Mesothelial cell of epicardium (in vitro differentiated cells): ENCODE measurements at places on chromosomes 3 and 15. TPM values are rescaled to one million over a fixed set of nuclear protein-coding genes. Genes with fewer than 3 reads are reported as not detected.

The WDR53 gene
- total RNA-seq: 12.3 to 15.7 TPM (median 13.4 TPM) in 3 replicates

GRCh38 chr3:120688121-120688520 lies 6.1 kb upstream of the HGD start:
- no peaks in the 10 kb centered on the region for H3K27me3 ChIP-seq
- H3K4me1 ChIP-seq: peaks cover 1% of the 10 kb centered on the region
- H3K27ac ChIP-seq: no peak overlapping the region
- DNase-seq: no peak

DNA sequence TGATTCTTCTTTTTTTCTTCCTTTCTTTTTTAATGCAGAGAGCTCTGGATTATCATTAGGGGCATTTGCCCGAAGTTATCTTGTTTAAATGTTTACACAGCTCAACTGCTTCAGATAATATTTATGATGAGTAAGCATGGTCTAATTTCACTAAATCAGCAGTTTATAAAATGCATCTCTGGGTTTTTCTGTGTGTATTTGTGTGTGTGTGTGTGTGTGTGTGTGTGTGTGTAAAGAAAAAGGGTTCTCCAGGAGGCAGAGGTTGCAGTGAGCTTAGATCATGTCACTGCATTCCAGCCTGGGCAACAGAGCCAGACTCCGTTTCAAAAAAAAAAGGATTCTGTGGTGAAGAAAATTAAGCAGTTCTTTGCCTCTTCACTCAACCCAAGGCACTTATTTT lies 25.9 kb upstream of the TNFSF10 start:
- H3K4me1 ChIP-seq: peaks cover 8% of the 10 kb centered on the region
- no peaks in the 10 kb centered on the region for H3K27me3 ChIP-seq
- H3K27ac ChIP-seq: no peak overlapping the region
- H3K36me3 ChIP-seq: no peaks in the 10 kb centered on the region
- no peak overlapping the region for H3K4me3 ChIP-seq

The CFAP92 gene
- 0.76 to 1.2 TPM (median 1.1 TPM) in 3 replicates for total RNA-seq

The PLSCR4 gene
- total RNA-seq: 9.4 to 10.4 TPM (median 9.9 TPM) in 3 replicates

The GXYLT2 gene
- 30.5 to 33.7 TPM (median 32.8 TPM) in 3 replicates for total RNA-seq

- H3K36me3 ChIP-seq: no peaks in the 10 kb centered on the region
- no peak overlapping the region for H3K27ac ChIP-seq
- peaks cover 23% of the 10 kb centered on the region for H3K4me1 ChIP-seq
- H3K4me3 ChIP-seq: no peak overlapping the region
- no peak for DNase-seq
Measured at GRCh38 chr15:38684440-38685010, 119.9 kb upstream of the RASGRP1 start.

The PLCB2 gene
- 9.8 to 11.5 TPM (median 10.7 TPM) in 3 replicates for total RNA-seq

GRCh38 chr15:96381463-96381862 lies 51.0 kb downstream of the NR2F2 start:
- peaks cover 6% of the 10 kb centered on the region for H3K36me3 ChIP-seq
- no peak for DNase-seq
- no peak overlapping the region for H3K4me3 ChIP-seq
- peaks cover 14% of the 10 kb centered on the region for H3K27me3 ChIP-seq
- no peak overlapping the region for H3K27ac ChIP-seq

- no peaks in the 10 kb centered on the region for H3K36me3 ChIP-seq
- no peaks in the 10 kb centered on the region for H3K4me1 ChIP-seq
- H3K4me3 ChIP-seq: no peak overlapping the region
- DNase-seq: no peak
- H3K27me3 ChIP-seq: peaks cover 45% of the 10 kb centered on the region
Measured at GRCh38 chr15:80834906-80835305, 55.7 kb downstream of the CEMIP start.

- no peak overlapping the region for H3K4me3 ChIP-seq
- peak overlapping the region; percentile 88 for H3K27ac ChIP-seq
- no peak for DNase-seq
- peaks cover 10% of the 10 kb centered on the region for H3K4me1 ChIP-seq
Measured at GRCh38 chr15:31254431-31255175, 72.0 kb upstream of the KLF13 start.

The MKRN3 gene
- total RNA-seq: 0.22 to 0.35 TPM (median 0.34 TPM) in 3 replicates

The LEKR1 gene
- 3.3 to 6.5 TPM (median 3.4 TPM) in 3 replicates for total RNA-seq

The LIPH gene
- total RNA-seq: 0.07 to 0.32 TPM (median 0.18 TPM) in 3 replicates

DNA sequence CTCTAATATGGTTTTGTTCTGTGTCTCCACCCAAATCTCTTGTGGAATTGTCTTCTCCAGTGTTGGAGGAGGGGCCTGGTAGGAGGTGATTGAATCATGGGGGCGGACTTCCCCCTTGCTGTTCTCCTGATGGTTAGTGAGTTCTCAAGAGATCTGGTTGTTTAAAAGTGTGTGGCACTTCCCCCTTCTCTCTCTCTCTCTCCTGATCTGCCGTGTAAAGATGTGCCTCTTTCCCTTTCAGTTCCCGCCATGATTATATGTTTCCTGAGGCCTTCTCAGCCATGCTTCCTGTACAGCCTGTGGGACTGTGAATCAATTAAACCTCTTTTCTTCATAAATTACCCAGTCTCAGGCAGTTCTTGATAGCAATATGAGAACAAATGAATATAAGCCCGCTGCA lies 33.1 kb downstream of the RETNLB start:
- no peak for DNase-seq
- H3K36me3 ChIP-seq: no peaks in the 10 kb centered on the region
- H3K4me1 ChIP-seq: peaks cover 9% of the 10 kb centered on the region
- H3K4me3 ChIP-seq: no peak overlapping the region

- H3K27ac ChIP-seq: no peak overlapping the region
- peaks cover 18% of the 10 kb centered on the region for H3K27me3 ChIP-seq
- H3K36me3 ChIP-seq: no peaks in the 10 kb centered on the region
- peak overlapping the region; percentile 69 for H3K4me3 ChIP-seq
Measured at GRCh38 chr3:124035463-124036121, 43.7 kb upstream of the ROPN1 start.

GRCh38 chr3:185540695-185541094 lies 11.7 kb downstream of the LIPH start:
- H3K36me3 ChIP-seq: no peaks in the 10 kb centered on the region
- H3K27ac ChIP-seq: no peak overlapping the region
- H3K4me3 ChIP-seq: no peak overlapping the region
- H3K27me3 ChIP-seq: peaks cover 2% of the 10 kb centered on the region
- peaks cover 13% of the 10 kb centered on the region for H3K4me1 ChIP-seq

- DNase-seq: no peak
- no peaks in the 10 kb centered on the region for H3K27me3 ChIP-seq
- H3K27ac ChIP-seq: no peak overlapping the region
- H3K4me3 ChIP-seq: no peak overlapping the region
- peaks cover 5% of the 10 kb centered on the region for H3K4me1 ChIP-seq
Measured at GRCh38 chr15:89175617-89176191, 45.7 kb downstream of the RLBP1 start.

DNA sequence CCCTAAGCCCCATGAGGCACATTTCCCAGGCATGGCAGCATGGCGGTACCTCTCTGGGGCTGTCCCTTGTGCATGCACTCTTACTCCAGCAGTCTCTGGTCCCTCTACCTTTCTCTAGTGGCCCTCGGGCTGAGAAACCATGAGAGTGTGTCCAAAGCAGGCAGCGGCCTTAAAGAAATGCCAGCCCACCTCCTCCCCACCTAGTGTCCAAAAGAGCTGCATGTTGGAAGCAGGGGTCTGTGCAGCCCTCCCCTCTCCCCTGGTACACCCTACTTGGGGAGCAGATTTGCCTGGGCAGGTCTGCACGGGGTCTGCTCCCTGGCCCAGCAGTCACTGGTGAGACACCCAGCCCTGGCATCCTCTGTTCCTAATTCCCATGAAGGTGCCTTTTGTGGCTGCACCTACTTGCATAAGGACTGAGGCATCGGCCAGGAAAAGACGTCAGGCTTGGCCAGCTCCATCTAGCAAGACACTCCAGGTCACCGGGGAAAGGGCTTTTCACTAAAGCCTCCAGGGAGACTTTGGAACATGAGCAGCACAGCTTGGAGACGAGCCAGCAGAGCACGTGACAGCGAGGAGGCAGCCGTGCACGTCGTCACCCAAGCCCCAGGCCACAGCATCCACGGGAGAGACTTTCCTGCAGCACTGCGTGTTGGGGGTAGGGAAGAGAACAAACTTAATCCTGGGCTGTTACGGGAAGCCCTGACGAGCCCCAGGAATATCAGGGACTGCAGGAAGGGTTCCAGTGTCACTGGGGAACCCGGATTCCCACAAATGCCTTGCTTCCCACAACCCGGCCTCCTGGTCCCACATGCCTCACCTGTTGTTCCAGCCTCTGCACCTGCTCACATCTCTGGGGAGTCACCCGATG lies 38.8 kb downstream of the TM2D3 start:
- peaks cover 3% of the 10 kb centered on the region for H3K27me3 ChIP-seq
- H3K36me3 ChIP-seq: peaks cover 1% of the 10 kb centered on the region
- H3K27ac ChIP-seq: no peak overlapping the region
- DNase-seq: no peak
- H3K4me3 ChIP-seq: no peak overlapping the region

The NAA80 gene
- total RNA-seq: 14.5 to 17.3 TPM (median 15.4 TPM) in 3 replicates

DNA sequence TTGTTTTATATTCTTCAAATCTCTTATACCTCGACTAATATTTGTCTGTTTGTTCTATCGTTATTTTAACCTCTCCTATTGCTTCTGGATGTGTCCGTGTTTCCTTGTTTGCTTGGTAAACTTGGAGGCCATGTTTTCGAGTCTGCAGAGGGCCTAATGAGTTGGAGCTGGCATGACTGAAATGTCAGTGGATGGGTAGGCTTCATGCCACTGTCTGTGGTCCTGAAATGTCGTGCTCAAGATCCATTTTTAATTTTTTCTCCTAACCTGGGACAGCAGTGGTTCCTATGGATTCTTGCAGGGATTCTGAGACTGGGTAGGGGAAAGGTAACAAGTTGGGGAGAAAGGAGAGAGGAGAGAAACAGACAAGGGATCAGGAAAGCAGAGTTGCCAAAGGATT lies 18.8 kb upstream of the GASK1A start:
- no peak for DNase-seq
- no peaks in the 10 kb centered on the region for H3K4me1 ChIP-seq
- H3K27me3 ChIP-seq: peaks cover 53% of the 10 kb centered on the region
- no peak overlapping the region for H3K27ac ChIP-seq

DNA sequence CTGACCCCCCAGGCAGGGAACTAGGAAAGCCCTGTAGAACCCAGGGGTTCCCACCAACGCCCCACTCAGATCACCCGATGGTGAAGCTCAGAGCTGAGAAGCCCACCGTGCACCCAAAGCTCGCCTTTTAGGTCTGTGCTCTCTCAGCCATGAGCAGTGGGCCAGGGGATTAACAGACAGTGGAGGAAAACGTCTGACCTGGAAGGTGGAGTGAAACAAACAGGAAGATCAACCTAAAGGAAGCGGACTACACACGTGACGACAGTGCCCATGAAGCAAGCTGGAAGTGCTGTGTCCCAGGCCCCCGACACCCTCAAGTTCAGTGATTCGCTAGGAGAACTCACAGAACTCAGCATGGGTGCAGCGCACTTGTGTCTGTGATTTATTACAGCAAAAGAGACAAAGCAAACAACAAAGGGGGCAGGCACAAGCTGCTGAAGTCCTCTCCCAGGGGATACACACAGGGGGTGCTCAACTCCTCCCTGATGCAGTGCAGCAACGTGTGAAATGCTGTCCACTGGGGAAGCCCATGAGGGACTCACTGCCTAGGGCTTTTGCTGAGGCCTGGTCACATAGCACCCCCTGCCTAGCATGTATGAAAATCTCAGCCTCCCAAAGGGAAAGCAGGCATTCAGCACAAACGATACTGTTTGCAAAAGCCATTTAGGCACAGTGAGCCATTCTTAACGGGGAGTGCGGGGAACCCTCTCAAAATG lies 43.5 kb downstream of the CFAP92 start:
- H3K4me3 ChIP-seq: no peak overlapping the region
- H3K36me3 ChIP-seq: no peaks in the 10 kb centered on the region
- no peak overlapping the region for H3K27ac ChIP-seq

GRCh38 chr15:40870716-40871115 lies 3.3 kb downstream of the RHOV start:
- no peak for DNase-seq
- no peak overlapping the region for H3K4me3 ChIP-seq
- no peaks in the 10 kb centered on the region for H3K36me3 ChIP-seq
- H3K4me1 ChIP-seq: peaks cover 23% of the 10 kb centered on the region
- peaks cover 15% of the 10 kb centered on the region for H3K27me3 ChIP-seq

- no peaks in the 10 kb centered on the region for H3K36me3 ChIP-seq
- H3K27ac ChIP-seq: no peak overlapping the region
- H3K4me3 ChIP-seq: no peak overlapping the region
- peaks cover 18% of the 10 kb centered on the region for H3K4me1 ChIP-seq
- DNase-seq: no peak
Measured at GRCh38 chr15:63448266-63448665, 56.1 kb upstream of the USP3 start.

DNA sequence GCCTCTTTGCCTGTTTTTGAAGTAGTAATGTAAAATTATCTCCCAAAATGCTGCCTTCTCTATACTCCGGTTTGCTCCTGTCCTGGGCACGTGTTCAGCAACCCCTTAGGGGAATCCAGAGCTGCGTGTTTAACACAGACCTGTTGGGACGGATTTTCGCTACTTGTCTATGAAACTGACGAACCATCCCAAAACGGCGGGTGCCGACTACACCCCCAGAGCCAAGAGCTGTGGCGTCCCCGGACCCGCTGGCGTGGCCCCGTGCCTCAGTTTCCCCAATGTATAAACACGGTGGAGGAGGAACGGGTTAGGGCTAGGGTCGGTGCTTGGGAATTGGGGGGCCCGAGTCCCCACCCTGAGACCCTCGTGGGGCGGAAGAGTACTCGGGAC lies 473 bp downstream of the FHIT start:
- DNase-seq: no peak
- peak overlapping the region; percentile 57 for H3K27ac ChIP-seq
- H3K27me3 ChIP-seq: no peaks in the 10 kb centered on the region
- H3K4me3 ChIP-seq: peak overlapping the region; percentile 73

DNA sequence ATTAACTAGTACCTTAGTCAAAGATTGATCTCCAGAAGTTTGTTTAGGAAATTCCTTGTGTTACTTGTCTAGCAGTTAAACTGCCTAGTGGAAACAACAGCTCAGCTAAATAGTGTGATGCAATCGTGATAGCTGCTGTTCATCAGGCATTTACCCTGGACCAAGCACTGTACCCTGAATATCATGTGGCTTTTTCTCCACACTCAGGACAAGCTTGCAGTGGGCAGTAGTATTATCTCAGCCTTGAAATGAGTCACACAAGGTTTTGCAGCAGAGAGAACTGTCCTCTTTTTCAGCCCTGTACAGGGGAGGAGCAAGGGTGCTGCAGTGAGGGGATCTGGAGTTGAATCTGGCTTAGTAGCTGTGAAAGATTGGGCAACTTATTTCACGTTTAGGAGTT lies 208.4 kb downstream of the TP63 start:
- DNase-seq: no peak
- peak overlapping the region; percentile 68 for H3K27ac ChIP-seq
- no peaks in the 10 kb centered on the region for H3K36me3 ChIP-seq

DNA sequence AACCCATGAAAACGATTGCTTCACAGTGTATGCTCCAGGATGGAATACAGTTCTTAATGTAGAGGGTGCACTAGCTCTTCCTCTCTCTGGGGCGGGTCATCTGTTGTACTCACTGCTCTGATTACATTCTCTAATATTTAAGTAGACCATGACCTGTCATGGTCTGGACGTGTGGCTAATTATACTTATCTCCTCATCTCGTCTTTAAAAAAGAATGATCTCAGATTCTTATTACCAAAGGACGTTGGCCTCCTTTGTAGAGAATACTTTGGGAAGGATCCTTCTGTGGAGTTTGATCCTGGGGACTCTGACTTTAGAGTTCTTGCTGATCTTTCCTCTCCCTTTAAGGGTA lies 48.4 kb upstream of the TRAK1 start:
- H3K27ac ChIP-seq: peak overlapping the region; percentile 100
- H3K36me3 ChIP-seq: no peaks in the 10 kb centered on the region
- peak overlapping the region; percentile 49 for H3K4me3 ChIP-seq
- H3K27me3 ChIP-seq: no peaks in the 10 kb centered on the region
- H3K4me1 ChIP-seq: peaks cover 50% of the 10 kb centered on the region

The CCDC80 gene
- total RNA-seq: 126 to 134 TPM (median 133 TPM) in 3 replicates

The ZNF860 gene
- 0.63 to 1.3 TPM (median 1.2 TPM) in 3 replicates for total RNA-seq

The AQP9 gene
- not detected in 3 replicates for total RNA-seq
